Stimulated activated CD4-positive, alpha-beta T cell treated with anti-CD3 and anti-CD28 coated beads, Interleukin-4, amount 100 ng/mL, for 1 hour (primary cell): ENCODE measurements at places on chromosomes 4 and X.

- DNase-seq: no peak
Observed at GRCh38 chr4:129988957-129989356, 893.0 kb downstream of the C4orf33 start.

DNA sequence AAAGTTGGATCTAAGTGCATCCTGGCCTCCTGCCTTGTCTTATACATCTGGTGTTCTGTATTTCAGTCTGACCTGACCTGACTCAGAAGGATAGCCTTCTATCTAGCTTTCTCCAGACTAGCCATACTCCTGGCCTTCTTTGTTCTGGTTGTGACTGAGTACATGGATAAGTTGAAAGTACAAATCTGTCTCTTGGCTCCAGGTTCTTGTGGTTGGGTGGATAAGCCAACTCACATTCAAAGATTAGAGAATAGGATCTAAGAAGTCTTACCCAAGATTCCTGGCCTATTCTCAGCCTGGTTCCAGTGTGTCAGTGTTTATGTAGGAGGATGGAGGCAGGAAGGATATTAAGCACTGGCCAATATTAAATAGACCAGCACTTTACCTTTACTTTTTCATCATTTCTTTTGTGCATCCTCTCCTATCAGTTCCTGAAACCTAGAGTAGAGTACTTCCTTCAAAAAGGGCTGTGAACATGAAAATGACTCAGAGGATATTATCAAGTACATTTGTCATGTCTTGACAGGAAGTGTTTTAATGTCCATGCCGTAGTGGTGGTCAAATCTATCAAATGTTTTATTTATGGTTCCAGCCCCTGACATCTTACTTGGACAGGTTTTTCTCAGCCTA, 123.5 kb downstream of the IL15 start:
- no peak for DNase-seq

DNA sequence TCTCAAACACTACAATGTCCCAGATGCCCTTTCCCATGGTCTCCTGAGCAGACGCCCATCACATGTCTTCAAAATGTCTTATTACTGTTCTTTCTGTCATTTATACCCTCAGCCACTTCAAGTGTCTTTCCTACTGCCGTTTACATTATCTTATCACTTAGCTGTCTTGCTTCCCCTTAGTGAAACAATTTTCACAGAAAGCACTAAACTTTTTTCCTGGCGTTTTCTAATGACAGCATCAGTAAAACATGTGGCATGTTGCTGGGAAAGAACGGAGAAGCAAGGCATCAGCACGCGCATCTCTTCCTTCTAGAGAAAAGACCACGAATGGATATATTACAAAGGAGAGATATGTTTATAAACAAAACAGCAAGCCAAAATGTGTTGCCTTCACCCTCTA, 189.7 kb upstream of the SLIT2 start:
- DNase-seq: no peak

GRCh38 chrX:129718676-129719075, 20.1 kb upstream of the XPNPEP2 start:
- no peak for DNase-seq

DNA sequence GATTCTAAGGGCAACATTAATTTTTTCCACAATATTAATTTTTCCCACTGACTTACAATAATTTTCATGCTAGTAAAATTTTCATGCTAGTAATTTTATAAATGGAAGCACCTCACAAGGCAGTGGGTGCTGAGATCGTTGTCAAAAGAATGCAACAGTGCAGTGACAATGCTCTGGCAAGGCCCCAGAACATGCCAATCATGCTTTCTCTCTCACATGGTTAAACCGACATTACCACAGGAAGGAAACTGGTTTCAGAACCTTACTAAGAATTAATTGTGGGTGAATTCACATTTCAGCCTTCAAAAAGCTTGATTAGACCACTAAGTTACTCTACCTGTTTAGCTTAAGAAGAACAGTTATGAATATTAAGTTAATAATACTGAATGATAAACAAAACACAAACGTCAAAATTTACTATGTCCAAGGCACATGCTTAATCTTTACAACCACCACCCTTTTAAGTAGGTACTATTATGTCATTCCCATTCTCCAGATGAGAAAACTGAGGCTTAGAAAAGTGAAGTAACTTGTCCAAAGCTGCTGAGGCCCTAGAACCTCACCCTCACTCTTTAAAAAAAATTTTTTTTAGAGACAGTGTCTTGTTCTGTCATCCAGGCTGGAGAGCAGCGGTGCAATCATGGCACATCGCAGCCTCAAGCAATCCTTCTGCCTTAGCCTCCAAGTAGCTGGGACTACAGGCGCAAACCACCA, 10.0 kb upstream of the OPHN1 start:
- no peak for DNase-seq
